ENCODE measurements at places on chromosomes 4 and X. TPM values are rescaled to one million over a fixed set of nuclear protein-coding genes. Genes with fewer than 3 reads are reported as not detected.

DNA sequence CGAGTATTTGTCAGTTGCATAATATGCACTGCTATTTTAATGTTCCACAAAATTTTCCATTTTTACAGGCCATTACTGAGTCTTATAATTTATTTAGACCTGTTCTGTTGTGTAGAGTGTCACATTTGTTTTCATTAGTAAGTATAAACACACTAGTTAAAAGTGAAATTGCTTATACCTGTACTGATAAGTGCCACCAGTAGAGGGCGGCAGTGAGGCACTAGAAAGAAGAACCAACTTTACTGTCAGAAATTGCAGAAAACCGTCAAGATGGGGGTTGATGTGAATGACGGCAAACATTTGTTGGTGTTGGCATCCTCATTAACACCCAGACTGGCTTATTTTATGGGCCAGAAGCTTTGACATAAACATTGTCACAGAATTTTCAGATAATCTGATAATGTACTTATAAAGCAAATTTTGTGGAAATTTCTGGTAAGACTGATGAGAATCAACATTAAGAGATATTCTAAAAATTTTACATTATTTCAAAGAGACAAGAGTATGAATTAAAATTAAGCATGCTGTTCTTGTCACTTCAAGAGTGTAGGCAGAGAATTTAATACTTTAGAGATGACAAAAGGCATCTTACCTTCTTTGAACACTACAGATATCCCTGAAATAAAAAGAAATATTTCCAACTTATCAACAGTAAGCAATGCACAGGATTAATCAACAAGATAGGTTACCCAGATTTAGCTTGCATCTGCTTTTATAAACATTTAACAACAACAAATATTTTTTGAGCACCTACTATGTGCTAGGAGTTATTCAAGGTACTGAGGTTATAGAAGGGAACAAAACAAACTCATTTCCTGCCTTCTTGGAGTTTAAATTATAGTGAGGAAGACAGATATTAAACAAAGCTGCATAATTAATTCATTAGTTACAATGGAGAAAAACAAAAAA is 24.9 kb downstream of the ALPK1 start:
- no peaks in the 10 kb centered on the region for H3K4me1 ChIP-seq
- no peak overlapping the region for H3K4me3 ChIP-seq

Gene CCSER1
- 4.4 TPM for total RNA-seq

Gene ATP1B4
- total RNA-seq: not detected

GRCh38 chr4:184142121-184143000 is 75.3 kb downstream of the ENPP6 start:
- no peak for DNase-seq
- H3K4me3 ChIP-seq: no peak overlapping the region
- no peaks in the 10 kb centered on the region for H3K4me1 ChIP-seq
- H3K27ac ChIP-seq: no peak overlapping the region

GRCh38 chrX:23559975-23560374 is 107.3 kb upstream of the PRDX4 start:
- H3K36me3 ChIP-seq: no peaks in the 10 kb centered on the region
- no peak for DNase-seq
- no peak overlapping the region for H3K4me3 ChIP-seq
- no peak overlapping the region for H3K27ac ChIP-seq

DNA sequence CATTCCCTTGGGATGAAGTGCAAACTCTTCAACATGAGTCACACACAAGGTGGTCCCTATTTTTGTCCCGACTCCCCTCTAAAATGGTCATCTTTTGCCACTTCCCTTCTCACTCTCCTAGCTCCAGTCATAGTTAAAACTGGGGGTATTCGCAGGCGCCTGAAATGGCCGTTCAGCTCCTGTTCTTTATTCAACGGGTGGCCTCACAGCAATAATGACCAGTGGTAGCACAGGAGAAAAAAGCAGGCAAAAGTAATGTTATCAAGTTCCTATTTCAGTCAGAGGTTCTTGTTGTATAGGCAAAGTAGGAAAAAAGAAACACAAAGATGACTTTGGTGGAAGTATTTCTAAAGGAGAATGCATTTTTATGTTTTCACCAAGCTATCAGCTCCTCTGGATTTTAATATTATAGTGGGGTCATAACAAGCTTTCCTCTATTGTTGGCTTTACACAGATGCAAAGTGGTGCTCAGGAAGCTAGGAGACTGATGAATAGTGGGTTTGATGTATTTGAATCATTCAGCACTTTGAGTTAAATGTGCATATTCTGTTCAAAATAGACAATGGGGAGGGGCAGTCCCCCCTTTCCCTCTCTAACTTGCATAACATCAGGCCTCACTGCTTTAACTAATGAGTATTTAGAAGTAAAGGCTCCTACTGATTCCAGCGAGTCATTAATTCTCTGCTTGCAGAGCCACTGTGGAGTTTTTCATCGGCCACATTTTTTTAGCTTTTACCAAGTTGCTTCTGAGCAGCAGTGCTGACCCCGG is 171.2 kb upstream of the NDP start:
- H3K36me3 ChIP-seq: no peaks in the 10 kb centered on the region
- DNase-seq: no peak
- no peaks in the 10 kb centered on the region for H3K27me3 ChIP-seq
- no peaks in the 10 kb centered on the region for H3K4me1 ChIP-seq

Gene OGT
- 175 TPM for total RNA-seq

GRCh38 chrX:23694606-23695005 is 27.3 kb downstream of the PRDX4 start:
- peak; percentile 18 for DNase-seq
- no peaks in the 10 kb centered on the region for H3K27me3 ChIP-seq
- no peaks in the 10 kb centered on the region for H3K36me3 ChIP-seq
- no peak overlapping the region for H3K4me3 ChIP-seq
- H3K27ac ChIP-seq: no peak overlapping the region
- no peaks in the 10 kb centered on the region for H3K4me1 ChIP-seq

DNA sequence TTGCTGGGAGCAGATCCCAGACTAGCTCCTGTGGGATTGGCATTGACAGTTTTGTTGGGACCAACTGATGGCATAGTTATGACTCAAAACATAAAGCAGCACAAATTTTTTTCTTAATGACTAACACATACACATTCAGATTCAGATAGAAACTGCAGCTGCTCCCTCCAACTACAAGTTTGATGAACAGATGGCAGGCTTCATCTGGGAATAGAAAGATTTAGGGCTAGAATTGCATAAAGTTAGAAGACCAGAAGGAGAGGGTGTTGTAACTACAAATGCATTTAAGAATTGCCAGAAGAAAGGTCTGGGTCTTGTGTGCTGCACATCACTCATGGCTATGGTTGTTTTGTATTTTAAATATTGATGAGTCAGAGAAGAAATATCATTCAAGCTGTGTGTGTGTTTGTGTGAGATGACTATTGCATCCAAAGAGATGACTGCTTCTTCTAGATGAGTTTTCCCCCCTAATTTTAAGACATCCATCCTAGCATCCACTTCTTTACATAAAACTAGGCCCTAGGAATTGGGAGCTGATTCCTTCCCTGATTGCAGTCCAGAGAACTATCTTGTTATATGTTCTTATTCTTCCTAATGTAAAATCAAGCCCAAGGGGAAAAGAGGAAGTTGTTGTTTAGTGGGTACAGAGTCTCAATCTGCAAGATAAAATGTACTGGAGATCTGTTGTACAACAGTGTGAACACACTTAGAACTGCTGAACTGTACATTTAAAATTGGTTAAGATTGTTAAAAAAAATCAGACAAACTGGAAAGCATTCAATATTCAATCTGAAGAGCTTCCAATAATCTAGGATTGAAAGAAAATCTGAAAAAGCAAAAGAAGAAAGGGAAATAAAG is 175.1 kb downstream of the PARM1 start:
- no peaks in the 10 kb centered on the region for H3K4me1 ChIP-seq
- no peaks in the 10 kb centered on the region for H3K36me3 ChIP-seq
- no peak overlapping the region for H3K4me3 ChIP-seq
- H3K27me3 ChIP-seq: no peaks in the 10 kb centered on the region

Gene DGKQ
- 12.9 TPM for total RNA-seq

DNA sequence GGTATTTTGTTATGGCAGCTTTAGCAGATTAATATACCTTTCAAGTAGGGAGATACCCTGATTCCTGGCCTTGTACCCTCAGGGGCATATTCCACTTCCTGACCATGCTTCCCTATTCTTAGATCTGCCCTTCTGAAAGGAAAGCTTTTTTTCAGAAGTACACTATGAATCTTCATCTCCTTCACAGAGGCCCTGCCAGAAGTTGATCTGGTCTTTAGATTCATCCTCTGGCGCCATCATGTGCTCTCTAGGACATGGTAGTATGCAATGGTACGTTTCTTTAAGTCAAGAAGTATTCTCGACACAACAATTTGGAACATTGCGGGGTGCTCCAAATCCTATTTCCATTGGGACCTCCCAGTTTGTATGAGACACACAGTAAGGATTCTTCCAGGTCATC is 39.6 kb upstream of the DIPK2B start:
- no peak for DNase-seq
- no peaks in the 10 kb centered on the region for H3K4me1 ChIP-seq
- H3K27me3 ChIP-seq: no peaks in the 10 kb centered on the region
- H3K27ac ChIP-seq: no peak overlapping the region

Gene FGA
- total RNA-seq: 7.2 TPM

Gene REELD1
- total RNA-seq: 2.0 TPM

DNA sequence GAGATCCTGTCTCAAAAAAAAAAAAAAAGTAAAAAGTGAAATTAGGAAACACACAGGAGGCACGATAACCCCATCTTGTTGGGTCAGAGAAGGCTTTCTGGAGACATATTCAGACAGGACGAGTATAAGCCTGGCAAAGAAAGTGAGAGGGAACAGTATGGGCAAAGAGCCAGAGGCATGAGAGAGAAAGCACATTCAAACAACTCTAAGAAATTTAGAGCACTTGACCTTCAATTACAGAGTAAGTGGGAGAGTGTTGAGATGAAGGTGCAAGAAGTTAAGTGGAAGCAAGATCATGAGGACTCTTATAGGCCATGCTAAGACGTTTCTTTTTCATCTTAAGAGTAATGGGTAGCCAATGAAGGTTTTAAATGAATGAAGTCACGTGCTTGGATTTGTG is 70.4 kb downstream of the ELOVL6 start:
- H3K27ac ChIP-seq: no peak overlapping the region
- DNase-seq: no peak
- H3K4me3 ChIP-seq: no peak overlapping the region
- no peaks in the 10 kb centered on the region for H3K27me3 ChIP-seq
- H3K4me1 ChIP-seq: no peaks in the 10 kb centered on the region

Gene DMP1
- not detected for total RNA-seq

DNA sequence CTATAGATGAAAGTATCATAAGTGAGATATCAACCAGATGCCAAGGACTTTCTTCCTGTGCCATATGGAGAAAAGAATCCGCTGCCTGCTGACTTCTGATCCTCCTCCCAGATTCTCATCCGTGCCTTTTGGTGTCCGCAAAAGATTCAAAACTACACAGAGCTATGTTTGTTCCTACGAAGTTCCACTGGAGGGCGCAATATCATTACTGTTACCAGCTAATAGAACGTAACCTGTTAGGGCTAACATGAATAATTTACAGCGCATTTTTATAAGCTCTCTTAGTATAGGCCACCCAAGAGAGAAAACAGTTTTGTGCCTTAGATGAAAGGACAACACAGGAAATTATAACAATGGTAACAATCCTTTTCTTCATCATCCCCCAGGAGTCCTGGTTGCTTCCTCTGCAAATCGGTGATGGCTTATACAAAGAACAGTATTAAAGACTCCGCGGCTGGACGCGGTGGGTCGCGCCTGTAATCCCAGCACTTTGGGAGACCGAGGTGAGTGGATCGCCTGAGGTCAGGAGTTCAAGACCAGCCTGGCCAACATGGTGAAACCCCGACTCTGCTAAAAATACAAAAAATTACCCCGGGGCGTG is 22.8 kb upstream of the CENPVL3 start:
- no peaks in the 10 kb centered on the region for H3K4me1 ChIP-seq
- H3K27me3 ChIP-seq: no peaks in the 10 kb centered on the region
- no peak overlapping the region for H3K27ac ChIP-seq
- no peaks in the 10 kb centered on the region for H3K36me3 ChIP-seq
- DNase-seq: peak; percentile 5

- H3K27me3 ChIP-seq: no peaks in the 10 kb centered on the region
- H3K27ac ChIP-seq: no peak overlapping the region
- no peaks in the 10 kb centered on the region for H3K36me3 ChIP-seq
- DNase-seq: no peak
- no peak overlapping the region for H3K4me3 ChIP-seq
- no peaks in the 10 kb centered on the region for H3K4me1 ChIP-seq
Observed at GRCh38 chr4:177696438-177696966, 254.3 kb upstream of the AGA start.

DNA sequence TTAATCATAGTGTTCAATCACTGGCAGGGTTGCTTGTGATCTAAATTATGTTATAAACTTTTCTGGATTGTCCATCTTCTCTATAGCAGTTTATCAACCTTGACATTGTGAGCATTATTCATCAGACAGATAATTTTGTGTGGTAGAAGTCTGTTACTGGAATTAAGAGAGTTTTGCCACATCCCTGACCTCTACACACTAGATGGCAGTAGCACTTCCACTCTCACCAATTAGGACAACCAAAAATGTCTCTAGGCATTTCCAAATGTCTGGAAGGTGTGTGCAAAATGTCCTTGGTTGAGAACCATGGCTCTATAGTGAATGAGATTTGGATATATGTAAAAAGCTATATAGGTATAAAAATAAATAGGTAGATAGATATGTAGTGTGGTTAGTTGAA is 324.1 kb upstream of the FAM47C start:
- H3K27ac ChIP-seq: no peak overlapping the region
- DNase-seq: no peak
- no peaks in the 10 kb centered on the region for H3K36me3 ChIP-seq
- H3K4me3 ChIP-seq: no peak overlapping the region
- H3K4me1 ChIP-seq: no peaks in the 10 kb centered on the region

GRCh38 chr4:173056710-173057109 is 111.9 kb upstream of the GALNT7 start:
- H3K27ac ChIP-seq: no peak overlapping the region
- no peaks in the 10 kb centered on the region for H3K4me1 ChIP-seq
- no peaks in the 10 kb centered on the region for H3K27me3 ChIP-seq
- no peaks in the 10 kb centered on the region for H3K36me3 ChIP-seq

Gene FABP2
- total RNA-seq: not detected

Gene MSX1
- total RNA-seq: 42.3 TPM

DNA sequence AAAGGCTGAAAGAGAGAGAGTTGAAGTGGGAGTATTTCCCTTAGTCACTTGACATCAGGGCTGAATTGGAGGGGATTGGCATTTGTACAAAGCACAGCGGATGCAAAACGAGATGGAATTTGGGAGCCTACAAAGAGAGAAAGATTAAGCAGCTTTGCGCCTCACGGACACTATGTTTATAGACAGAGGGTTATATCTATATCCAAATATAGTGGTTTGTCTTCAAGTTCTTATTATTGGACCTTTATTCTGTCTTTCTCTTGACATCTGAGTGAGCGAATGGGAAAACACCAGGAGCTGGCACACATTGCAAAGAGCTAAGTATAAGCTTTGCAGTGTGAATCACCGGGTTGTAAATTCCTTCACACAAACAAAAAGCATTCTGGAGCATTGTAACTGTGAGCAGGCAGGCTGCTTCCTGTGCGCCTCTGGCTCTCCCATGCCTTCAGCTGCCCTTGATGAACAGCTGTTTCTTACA is 500.2 kb downstream of the STIM2 start:
- no peaks in the 10 kb centered on the region for H3K36me3 ChIP-seq
- H3K27me3 ChIP-seq: no peaks in the 10 kb centered on the region
- H3K27ac ChIP-seq: no peak overlapping the region
- DNase-seq: no peak
- no peaks in the 10 kb centered on the region for H3K4me1 ChIP-seq

GRCh38 chr4:85928775-85929591 is 430.9 kb downstream of the MAPK10 start:
- H3K4me1 ChIP-seq: peaks cover 37% of the 10 kb centered on the region
- peak overlapping the region; percentile 10 for H3K27ac ChIP-seq
- no peaks in the 10 kb centered on the region for H3K36me3 ChIP-seq

GRCh38 chr4:95289028-95289634 is 259.6 kb downstream of the UNC5C start:
- DNase-seq: no peak
- H3K27me3 ChIP-seq: no peaks in the 10 kb centered on the region
- H3K4me1 ChIP-seq: peaks cover 19% of the 10 kb centered on the region
- H3K36me3 ChIP-seq: no peaks in the 10 kb centered on the region
- H3K27ac ChIP-seq: no peak overlapping the region

All from tibial nerve (tissue), 4 donors.